ENCODE measurements at places on chromosomes 5 and 9.

DNA sequence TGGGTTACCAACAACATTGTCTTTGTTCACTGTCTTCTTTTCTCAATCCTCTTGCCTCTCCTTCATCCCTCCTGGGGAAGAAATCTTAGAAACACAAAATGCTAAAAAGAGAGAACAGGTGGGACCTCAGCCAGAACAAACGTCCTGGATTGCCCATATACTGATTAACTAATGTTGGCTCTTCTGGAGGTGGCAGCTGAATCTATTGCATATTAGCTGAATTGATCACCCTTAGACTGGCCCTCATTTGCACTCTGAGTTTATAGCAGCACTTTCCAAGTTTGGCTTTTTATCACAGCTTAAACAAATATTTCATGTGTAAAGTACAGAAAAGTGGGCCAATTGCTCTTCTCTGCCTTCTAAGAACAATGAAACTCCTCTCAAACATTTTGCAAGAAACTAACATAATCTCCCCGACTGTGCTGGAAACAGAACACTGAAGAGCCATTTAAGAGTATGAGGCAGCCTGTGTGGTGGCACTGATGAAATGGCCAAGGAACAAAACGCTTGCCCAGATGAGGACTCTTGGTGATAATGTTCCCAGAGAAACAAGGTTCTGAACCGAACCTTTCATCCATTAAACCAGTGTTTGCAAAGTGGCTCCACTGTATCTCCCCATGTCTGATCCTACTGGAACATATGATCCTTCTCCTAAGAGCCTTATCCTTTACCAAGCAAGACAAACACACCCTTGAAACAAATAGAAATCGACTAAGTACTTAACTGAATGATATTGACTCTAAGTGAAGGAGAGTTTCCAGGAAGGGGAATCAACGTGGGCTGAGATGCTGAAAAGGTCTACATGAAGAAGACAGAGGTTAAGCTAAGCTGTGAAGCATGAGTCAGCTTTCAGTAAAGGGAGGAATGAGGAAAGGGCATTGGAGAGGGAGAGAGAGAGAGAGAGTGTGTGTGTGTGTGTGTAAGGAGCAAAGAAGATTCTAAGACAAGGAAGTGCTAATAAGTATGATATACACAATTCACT is 83.2 kb upstream of the LIFR start:
- no peak for DNase-seq

GRCh38 chr5:5523066-5523505 is 100.6 kb downstream of the ICE1 start:
- peak; percentile 81 for DNase-seq

DNA sequence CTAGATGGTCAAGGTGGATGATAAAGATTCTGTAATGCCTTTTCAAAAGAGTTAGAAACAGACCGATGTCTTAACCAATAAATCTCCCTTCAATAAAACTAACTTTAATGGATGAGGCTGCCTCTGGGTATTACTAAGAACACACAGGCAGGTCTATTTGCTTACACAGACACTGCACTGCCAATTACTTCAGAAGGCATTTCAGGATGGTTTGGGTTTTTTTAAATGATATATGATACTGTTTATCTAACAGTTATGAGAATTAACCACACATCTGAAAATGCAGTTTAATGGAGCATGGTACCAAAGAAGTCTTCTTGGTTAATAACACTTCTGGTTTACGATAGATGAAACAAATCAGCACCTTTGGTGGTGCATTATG is 367.9 kb upstream of the GRAMD2B start:
- no peak for DNase-seq

DNA sequence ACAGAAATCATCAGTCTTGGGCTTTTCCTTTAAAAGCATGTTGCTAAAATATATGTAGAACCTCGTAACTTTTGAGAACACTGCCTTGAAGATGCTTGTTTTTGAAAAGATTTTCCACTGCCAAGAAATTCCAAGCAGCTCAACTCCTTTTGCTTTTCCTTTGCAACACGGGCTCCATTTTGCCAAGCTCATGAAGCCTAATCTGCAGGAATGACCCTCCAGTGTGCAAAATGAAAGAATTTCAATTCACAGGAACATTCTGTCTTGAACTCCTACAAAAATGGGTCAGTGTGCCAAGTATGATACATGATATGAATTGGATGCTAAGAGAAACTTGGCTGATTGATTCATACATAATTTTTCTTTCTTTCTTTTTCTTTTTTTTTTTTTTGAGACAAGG is 35.4 kb upstream of the ERCC6L2 start:
- DNase-seq: no peak

GRCh38 chr5:40746703-40747102 is 9.1 kb downstream of the TTC33 start:
- DNase-seq: no peak

- DNase-seq: no peak
These were observed 149.0 kb downstream of the SSBP2 start for GRCh38 chr5:81601919-81602318.

GRCh38 chr5:157271740-157272271 is 5.9 kb downstream of the CYFIP2 start:
- peak; percentile 22 for DNase-seq

GRCh38 chr5:97231025-97231636 is 48.1 kb upstream of the RIOK2 start:
- DNase-seq: peak; percentile 77

- no peak for DNase-seq
These were observed 159.8 kb upstream of the LHFPL2 start for GRCh38 chr5:78808380-78808779.

DNA sequence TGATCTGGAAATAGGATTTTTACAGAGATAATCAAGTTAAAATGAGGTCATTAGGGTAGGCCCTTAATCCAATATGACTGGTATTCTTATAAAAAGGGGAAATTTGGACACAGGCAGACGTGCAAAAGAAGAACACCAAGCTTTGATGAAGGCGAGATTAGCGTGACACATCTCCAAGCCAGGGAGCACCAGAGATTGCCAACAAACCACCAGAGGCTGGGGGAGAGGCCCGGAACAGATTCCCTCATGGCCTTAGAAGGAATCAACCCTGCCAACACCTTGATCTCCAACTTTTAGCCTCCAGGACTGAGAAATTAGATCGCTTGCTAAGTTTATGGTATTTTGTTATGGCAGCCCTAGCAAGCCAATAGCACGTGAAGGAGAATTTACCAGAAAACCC is 10.8 kb upstream of the ARSI start:
- DNase-seq: no peak

- no peak for DNase-seq
These were observed 209.0 kb downstream of the CSNK1G3 start for GRCh38 chr5:123720955-123721354.

- DNase-seq: no peak
These were observed 249.6 kb downstream of the PAPPA start for GRCh38 chr9:116403171-116403570.

DNA sequence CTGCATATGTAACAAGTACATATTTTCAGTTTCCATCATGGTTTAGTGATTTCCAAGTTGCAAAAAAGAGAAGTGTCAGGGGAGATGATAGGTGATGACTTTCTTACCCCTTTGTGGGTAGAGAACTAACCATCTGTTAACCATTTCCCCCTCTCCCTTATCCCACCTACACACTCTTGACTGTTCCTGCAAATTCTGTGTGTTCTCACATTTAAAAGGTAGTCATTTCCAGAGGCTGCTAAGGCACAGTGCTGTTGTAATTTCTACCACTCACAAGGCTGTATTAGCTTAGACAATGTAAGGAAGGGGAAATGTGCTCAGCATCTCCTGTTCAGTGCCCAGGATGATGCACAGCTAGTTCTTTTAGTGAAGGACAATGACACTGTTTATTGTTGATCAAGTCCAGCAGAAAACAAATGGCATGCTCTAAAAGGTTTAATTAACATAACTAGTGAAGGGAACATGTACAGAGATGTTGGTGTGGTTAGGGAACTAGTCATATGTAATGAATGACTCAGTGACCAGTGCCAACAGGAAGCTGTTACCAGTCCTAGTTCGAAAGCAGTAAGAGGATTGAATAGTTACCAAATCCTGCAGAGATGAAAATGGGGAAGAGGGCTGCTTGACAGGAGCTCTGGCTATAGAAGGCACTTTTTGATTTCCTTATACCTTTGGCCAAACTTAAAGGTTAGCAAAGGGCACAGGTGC is 165.1 kb downstream of the PLK2 start:
- peak; percentile 81 for DNase-seq

GRCh38 chr9:115730845-115731244 is 422.7 kb upstream of the PAPPA start:
- DNase-seq: no peak

- DNase-seq: peak; percentile 32
These were observed 206.1 kb downstream of the RGS3 start for GRCh38 chr9:113669522-113670115.

- DNase-seq: no peak
These were observed 433.9 kb upstream of the ZNF608 start for GRCh38 chr5:125180231-125180829.
